ENCODE measurements at places on chromosomes 6 and 20.
A peak's percentile ranks its signal among the peaks of the same experiment; 100 is the strongest.

DNA sequence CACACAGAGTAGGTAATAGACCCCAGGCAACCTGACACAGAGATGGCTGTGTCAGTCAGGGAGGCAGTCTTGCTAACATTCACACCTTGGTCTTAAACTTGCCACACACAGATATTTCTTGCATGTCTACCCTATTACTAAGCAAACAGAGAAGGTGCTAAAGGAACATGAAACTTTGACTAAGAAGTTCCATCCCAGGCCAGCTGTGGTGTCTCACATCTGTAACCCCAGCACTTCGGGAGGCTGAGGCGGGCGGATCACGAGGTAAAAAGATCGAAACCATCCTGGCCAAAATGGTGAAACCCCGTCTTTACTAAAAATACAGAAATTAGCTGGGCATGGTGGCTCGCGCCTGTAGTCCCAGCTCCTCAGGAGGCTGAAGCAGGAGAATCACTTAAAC, 222.4 kb upstream of the JARID2 start:
- no peak for DNase-seq

GRCh38 chr6:43855247-43855646, 85.2 kb downstream of the VEGFA start:
- no peak for DNase-seq

- no peak for DNase-seq
These were observed at the start of gene ENPP3 for GRCh38 chr6:131636880-131637792. TSS of gene ENPP3 (plus strand) at chr6:131637302. CDS start at chr6:131637385, 83 bp downstream.

DNA sequence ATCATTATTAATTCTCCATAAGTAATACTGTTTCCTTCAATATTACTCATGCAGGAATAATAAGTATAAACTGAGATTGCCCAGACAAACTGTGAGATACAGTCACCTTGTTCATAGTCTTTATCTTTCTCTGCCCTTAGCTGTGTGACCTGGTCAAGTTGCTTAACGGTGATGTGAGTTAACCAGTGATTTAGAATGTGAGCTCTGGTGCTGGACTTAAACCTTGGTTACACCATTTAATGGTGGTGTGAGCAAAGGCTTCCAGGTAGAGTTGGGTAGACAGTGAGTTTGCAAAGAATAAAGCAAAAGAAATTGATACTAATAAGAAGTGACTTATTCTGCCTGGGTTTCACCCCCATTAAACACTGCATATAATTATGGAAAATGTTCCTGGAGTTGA, 86.2 kb upstream of the DEFB112 start:
- no peak for DNase-seq

GRCh38 chr6:16511040-16511660, 250.1 kb downstream of the ATXN1 start:
- peak; percentile 43 for DNase-seq

GRCh38 chr6:14719270-14719669, 526.6 kb upstream of the JARID2 start:
- DNase-seq: no peak

- DNase-seq: no peak
These were observed 2.6 kb downstream of the HCRTR2 start for GRCh38 chr6:55176958-55177357.

DNA sequence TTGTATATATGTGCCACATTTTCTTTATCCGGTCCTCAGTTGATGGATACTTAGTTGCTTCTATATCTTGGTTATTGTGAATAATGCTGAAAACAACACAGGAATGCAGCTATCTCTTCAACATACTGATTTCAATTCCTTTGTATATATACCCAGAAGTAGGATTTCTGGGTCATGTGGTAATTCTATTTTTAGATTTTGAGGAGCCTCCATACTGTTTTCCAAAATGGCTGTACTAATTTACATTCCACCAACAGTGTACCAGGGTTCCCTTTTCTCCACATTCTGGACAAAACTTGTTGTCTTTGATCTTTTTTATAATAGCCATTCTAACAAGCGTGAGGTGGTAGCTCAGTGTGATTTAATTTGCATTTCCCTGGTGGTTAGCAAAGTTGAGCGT, 1.6 kb downstream of the SIRT5 start:
- DNase-seq: no peak

DNA sequence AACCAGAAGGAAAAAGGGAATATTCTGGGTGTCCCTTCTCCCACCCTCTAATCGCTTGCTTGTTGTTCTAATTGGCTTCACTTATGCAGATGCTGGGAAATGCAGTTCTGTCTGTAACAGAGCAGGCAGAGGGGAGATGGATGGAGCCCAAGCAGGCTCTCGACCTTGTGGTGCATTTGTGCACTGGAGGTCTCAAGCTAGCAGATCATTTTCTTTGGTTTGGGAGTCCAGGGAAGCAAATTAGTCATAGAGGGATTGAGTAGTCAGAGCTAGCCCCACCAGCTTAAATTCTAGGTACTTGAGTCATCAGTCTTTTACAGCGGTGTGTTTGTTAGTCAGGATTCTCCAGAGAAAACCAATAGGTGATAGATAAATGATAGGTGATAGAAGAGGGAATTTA, 234.7 kb upstream of the ECI2 start:
- no peak for DNase-seq
